Stimulated activated CD8-positive, alpha-beta memory T cell treated with anti-CD3 and anti-CD28 coated beads, Interleukin-7, amount 100 ng/mL, for 48 hours (primary cell): ENCODE measurements at places on chromosomes 7 and 10.

DNA sequence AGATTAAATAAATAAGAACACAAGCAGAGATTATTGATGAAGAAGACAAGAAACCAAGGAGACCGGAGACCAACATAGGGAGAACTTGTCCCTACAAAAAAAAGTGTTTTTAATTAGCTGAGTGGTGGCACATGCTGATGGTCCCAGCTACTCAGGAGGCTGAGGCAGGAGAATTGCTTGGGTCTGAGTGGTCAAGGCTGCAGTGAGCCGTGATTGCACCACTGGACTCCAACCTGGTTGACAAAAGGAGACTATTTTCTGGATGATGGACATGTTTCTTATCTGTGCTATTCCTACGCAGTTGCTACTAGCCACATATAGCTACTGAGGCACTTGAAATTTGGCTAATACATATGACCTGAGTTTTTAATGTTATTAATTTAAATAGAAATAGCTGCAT, 9.7 kb downstream of the IKZF5 start:
- DNase-seq: no peak

GRCh38 chr10:113457408-113457807, 95.4 kb upstream of the HABP2 start:
- DNase-seq: no peak

- DNase-seq: no peak
Observed at GRCh38 chr7:73830681-73831583, at the start of gene CLDN4. Gene CLDN4 (plus strand): TSS chr7:73830996. CDS start chr7:73831202, 206 bp downstream.

GRCh38 chr10:28743576-28743975, 66.3 kb downstream of the BAMBI start:
- DNase-seq: no peak

- peak; percentile 52 for DNase-seq
Observed at GRCh38 chr10:71860243-71861029, 9.4 kb upstream of the PSAP start.

DNA sequence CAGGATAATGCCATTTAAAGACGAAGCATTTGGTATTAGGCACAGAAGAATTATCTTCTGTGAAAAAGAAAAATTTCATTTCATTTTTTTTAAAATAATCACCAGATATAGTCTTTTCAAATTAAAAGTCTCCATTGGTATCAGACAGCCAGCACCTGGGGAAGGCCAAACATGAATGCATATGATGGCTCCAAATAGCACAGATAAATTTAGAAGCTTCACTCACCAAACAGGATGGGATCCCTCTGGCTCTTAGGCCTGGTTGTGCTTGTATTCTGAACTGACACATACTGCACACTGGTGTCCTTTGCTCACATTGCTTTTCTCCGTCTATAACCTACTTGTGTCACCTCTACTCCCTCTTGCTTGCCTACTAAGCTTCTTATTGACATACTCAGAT, 169.5 kb upstream of the CHRM2 start:
- DNase-seq: no peak

DNA sequence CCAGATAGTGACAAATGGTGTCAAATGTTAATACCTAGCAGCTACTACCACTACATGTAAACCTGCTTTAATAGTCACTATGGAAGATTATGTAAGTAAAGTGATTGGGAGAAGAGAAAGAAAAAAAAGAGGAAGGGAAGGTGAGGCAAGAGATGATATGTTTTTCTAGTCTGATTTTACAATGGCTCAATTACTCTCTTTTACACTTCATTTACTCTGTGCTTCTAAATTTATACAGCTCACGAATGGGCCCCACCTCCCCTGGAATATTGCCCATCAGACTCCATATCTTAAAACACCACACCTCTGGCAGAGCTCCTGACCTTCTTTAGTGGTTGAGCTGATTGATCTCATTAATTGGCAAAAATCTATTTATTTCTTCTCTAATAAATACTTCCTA, 28.0 kb upstream of the IKZF1 start:
- DNase-seq: no peak

DNA sequence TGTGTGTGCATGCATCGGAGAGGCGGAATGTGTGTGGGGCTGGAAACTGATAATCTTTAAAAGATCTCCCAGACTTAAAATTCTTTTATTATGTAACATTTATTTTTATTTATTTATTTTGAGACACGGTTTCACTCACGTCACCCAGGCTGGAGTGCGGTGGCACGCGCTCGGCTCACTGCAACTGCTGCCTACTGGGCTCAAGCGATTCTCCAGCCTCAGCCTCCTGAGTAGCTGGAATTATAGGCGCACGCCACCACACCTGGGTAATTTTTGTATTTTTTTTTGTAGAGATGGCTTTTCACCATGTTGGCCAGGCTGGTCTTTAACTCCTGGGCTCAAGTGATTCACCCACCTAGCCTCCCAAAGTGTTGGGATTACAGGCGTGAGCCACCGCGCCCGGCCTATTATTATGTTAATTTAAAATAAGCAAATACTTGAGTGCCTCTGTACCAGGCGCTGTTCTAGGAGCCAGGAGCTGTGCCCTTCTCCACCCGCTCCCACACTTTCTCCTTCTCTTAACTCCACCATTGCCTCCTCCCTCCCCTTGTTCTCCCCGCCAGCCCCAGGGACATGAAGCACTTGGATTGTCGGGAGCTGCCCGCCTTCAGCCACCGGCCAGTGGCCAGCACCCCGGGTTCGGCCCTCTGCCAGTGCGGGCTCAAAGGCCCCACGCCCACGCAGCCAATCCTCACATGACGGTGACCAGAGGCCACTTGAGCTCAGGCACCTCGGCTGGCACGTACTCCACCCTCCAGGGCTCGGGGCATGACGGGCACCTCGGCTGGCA, 163.6 kb downstream of the DNAJB6 start:
- no peak for DNase-seq

DNA sequence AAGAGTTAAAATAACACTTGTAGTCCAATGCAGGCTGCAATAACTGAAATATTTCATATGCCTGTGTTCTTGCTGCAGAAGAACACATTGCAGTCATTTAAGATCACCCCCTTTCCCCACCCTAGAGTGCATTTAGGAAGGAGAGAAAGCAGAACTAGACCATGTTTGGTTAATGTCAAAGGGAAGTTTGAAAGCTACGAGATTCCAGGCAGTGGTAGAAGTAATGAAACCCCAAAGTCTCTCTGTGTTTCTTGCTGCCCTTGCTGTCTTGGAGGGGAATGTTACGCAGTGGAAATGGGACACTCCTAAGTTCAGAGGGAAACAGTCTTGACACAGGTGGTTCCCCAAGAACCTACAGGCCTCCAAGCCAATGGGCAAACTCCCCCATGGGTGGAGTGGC, 242.9 kb downstream of the PTEN start:
- no peak for DNase-seq

DNA sequence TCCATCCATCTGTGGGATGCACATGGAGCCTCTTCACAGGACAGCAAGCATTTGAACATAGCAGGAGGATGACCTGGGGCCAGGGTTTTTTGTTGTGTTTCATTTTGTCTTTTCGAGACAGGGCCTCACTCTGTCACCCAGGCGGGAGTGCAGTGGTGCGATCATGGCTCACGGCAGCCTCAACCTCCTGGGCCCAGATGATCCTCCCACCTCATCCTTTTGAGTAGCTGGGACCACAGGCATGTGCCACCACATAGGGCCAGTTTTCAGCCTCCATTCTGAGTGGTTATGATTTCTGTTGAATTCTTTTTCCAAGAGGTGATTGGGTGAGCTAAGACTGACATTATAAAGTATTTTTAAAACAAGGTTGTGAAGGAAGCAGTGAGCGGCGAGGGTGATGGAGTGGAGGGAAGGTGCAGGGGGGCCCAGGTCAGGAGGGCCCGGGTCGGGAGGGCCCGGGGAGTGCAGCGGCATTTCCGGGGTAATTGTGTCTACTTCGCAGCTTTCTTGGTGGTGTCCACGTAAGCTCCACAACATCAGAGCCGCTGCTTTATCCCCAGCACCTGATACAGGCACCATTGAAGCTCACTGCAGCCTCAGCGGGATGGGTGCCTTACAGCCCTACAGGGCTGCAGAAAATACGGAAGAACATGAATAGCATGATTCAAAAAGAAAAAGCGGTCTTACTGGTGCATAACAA, 12.0 kb upstream of the LARP4B start:
- no peak for DNase-seq

- DNase-seq: no peak
Observed at GRCh38 chr7:140061607-140061930, 1.2 kb downstream of the PARP12 start.

DNA sequence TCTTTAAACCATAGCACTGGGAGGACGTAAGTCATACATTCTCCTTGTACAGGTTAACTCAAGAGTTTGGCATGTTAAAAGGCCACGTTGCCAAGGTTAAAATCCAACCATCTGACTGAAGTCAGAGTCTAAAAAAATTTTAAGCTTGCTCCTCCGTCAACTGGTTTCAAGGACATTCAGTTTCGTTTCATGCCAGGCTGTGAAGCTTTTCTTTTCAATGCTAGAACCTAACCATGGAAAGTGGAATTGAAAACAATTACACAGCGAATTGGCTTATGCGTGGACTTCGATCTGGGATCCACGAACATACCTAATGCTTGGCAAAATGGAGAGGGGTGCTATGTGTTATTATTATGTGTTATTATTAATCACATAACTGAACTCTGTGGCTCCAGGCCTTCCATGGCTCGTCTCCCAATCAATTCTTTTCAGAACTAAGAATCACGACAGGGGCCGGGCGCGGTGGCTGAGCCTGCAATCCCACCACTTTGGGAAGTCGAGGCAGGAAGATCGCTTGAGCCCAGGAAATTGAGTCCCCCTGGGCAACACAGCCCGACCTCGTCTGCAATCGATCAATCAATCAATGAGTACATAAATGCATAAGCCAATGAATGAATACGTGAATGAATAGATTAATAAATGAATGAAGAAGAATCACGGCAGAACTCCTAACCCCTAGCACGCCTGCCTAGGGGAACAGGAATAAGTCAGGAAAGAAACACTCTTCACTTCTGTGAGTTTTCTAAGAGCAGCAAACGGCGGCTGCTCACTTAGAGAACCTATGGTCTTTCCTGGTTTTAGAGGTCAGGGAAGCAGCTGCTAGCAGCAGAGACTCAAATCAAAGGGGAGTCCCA, 733 bp upstream of the ARL5B start:
- DNase-seq: no peak

DNA sequence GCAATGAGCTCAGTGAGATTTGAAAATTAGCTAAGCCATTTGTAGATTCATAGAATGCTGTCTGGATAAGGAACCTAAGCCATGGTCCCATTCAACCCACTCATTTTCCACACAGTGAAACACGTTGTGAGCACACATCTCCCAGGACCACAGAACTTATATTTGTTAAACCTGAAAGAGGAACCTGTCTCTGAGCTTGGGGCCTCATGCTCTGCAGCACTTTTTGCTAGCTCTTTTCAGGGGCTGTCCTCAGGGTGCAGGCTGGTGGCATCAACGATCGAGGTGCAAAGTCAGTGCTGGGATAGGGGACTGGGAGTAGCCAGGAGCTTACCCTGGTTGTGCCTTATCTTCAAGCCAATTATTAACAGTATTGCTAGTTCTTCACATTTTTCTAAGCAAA, 11.9 kb downstream of the HECW1 start:
- no peak for DNase-seq

DNA sequence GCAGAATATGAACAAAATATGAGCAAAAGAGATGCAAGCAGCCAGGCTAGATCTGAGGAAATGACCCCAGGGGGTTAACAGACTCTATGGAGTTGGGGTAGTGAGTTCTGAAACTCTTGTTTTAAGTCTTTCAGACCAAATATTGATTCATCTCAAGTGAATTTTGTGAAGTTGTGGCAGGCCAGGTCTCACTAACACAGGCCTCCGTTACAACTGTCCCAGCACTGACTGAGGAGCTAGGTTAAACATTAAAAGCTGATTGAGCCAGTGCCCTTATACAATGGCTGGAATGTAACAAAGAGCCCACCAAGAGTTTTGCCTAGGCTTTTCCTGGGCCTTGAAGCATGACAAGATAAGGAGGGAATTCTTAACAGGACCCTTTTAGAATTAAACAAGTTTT, 192.3 kb upstream of the STK17A start:
- DNase-seq: no peak

- no peak for DNase-seq
Observed at GRCh38 chr10:122168598-122169394, 102.3 kb upstream of the BTBD16 start.

- DNase-seq: no peak
Observed at GRCh38 chr7:80428161-80429054, 83.5 kb downstream of the GNAT3 start.

- DNase-seq: no peak
Observed at GRCh38 chr10:124728071-124728829, 15.9 kb downstream of the FAM53B start.

DNA sequence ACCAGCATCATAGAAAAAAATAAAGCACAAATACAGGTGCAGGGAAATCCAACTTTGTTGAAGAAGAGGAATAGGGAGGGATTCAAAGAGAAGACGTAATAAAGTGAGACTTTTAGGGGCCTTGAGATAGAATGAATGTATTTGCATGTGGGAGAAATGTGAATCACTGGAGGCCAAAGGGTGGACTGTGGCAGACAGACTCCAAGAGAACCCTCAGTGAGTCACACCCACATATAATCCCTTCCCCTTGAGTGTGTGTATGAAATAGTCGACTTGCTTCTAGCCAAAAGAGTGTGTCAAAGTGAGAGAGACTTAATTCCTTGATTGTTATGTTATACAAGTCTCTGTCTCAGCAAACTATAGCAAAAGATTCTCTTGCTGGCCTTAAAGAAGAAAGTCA, 101.3 kb upstream of the GHITM start:
- no peak for DNase-seq

GRCh38 chr7:149198161-149198816, 2.9 kb downstream of the ZNF282 start:
- DNase-seq: no peak

DNA sequence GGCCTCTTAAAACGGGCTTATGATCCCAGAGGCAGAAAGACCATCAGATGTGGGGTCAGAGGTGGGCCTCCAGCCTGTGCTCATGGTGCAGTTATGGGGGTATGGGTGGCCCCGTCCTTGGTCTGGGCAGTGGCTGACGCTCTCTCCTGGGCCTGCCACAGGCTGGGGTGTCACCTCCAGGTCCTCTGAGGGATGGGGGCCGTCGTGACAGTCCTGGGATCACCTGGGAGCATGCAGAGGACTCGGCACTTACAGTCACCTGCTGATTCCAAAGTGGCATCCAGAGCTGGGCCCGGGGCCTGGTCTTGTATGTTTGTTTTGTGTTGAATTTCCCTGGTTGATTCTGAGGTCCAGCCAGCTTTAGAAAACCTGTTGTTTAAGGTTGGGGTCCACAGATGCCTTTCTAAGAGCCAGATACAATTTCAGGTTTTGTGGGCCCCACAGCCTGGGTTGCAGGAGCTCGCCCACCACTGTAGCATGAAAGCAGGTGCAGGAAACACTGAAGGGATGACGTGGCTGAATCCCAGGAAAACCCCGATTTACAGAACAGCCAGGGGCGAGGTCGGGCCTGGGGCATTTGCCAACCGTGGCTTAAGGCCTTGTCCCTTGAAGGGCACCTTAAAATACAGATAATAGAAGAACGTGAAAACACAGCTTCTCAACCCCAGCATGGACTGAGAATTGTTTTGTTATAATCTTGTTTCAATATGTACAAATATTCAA, 170.7 kb upstream of the PPP2R2D start:
- DNase-seq: no peak

- no peak for DNase-seq
Observed at GRCh38 chr10:70425096-70425495, 16.4 kb downstream of the NODAL start.
